Activated T-helper 1 cell treated with anti-CD3 and anti-CD28 coated beads, Interleukin-12 subunit alpha, Interleukin-12 subunit beta, Interleukin-2, Interleukin-4 antibody, amounts not matched to agents 30 ng/mL and 10 ng/mL and 1 ng/mL, durations not matched to agents 14 hours and 24 hours and 36 hours (primary cell): ENCODE measurements at places on chromosomes 4 and X.

GRCh38 chr4:848307-848691 is 22.4 kb upstream of the CPLX1 start:
- no peaks in the 10 kb centered on the region for H3K27me3 ChIP-seq
- H3K36me3 ChIP-seq, result peaks cover 24% of the 10 kb centered on the region
- DNase-seq, result no peak
- H3K4me3 ChIP-seq, result no peak overlapping the region
- no peak overlapping the region for H3K27ac ChIP-seq

DNA sequence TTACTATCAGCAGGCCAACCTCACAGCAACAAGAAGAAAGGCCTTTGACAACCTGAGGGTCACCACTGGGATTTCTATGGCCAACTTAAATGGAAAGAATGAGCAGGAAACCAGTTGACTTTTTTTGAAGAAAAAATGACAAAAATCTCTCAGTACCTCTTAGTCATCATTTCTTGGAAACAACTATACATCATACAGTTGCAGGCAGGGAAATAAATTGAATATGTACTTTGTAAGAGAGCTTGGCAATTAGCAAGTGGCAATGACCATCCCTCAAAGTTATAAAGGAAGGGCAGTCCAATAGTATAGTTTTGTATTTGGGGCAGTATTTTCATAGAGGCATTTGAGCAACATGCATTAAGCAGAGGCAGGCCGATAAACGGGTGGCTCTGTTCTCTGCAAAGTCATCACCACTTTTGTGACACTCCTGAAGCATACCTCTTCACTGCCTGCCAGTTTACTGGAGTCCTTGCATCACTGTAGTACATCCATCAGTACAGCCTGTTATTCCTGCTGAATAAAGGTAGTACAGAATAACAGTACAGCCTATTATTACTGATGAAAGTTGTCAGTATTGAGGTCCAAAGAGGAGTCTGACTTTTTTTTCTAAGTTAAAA is 83.3 kb upstream of the AMELX start:
- no peaks in the 10 kb centered on the region for H3K27me3 ChIP-seq
- DNase-seq, result no peak
- H3K4me1 ChIP-seq, result no peaks in the 10 kb centered on the region
- H3K27ac ChIP-seq, result no peak overlapping the region
- no peak overlapping the region for H3K4me3 ChIP-seq
- no peaks in the 10 kb centered on the region for H3K36me3 ChIP-seq

DNA sequence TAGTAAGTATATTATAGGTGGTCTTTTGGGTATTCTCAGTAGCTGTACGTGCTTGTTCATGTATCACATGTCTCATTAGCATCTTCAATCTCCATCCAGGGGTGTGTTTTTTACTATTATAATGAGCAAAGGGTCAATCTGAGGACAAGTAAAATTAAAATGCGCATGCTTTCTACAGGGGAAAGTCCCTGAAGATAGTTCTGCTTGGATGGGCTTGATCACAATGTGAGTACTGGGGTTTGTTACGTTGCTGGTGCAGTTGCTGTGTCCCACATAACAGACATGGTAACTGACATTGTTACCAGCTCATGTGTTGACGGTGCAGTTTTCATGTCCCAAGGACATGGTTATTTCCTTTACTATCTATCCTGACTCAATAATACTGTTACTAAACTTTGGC is 65.9 kb downstream of the UCHL1 start:
- DNase-seq, result no peak
- no peaks in the 10 kb centered on the region for H3K27me3 ChIP-seq
- H3K4me3 ChIP-seq, result no peak overlapping the region

DNA sequence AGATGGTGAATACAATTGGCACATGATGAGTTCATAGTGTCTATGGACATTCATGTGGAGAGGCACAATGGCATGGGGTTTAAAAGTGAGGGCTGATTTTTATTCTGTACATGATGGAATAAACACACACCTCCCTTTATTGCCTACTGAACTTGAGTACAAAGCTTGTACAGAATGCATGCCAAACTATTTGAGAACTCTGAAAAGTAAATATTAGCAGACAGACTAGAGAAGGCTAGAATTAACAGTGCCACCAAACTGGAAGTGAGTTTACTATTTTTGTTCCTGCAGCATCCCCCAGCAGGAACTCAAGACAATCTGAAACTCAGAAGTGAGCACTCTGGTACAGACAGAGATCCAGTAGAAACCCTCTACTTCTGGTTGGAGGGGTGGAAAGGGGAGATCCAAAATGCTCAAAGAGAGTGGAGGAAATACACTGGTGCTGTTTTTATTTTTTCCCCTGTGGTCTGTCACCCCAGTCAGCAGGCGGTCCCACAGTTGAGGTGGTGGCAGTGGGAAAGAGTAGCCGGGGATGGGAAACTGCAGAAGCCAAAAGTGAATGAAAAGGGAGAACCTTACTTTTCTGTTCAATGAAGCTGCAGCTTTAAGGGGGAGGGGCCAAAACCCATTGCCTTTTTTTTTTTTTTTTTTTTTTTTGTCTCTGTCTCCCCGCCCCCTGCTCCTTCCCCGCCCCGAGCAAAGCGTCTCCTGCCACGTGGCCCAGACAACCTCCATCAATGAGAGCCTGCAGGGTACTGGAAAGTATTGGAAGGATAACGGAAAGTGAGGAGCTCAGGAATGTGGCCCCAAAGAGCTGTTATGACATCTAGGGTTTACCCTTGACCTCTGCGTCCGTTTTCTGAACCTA is 20.5 kb downstream of the AKAP4 start:
- H3K4me1 ChIP-seq, result no peaks in the 10 kb centered on the region
- no peaks in the 10 kb centered on the region for H3K36me3 ChIP-seq
- H3K27ac ChIP-seq, result no peak overlapping the region
- H3K27me3 ChIP-seq, result no peaks in the 10 kb centered on the region

- no peak overlapping the region for H3K4me3 ChIP-seq
- H3K4me1 ChIP-seq, result no peaks in the 10 kb centered on the region
- no peaks in the 10 kb centered on the region for H3K27me3 ChIP-seq
- H3K27ac ChIP-seq, result peak overlapping the region; percentile 36
- peaks cover 9% of the 10 kb centered on the region for H3K36me3 ChIP-seq
Observed at GRCh38 chr4:142160509-142160908, 524.1 kb downstream of the IL15 start.
